ENCODE measurements at places on chromosomes 3 and 15.

GRCh38 chr3:119261055-119261454 lies 20.4 kb upstream of the B4GALT4 start:
- DNase-seq = no peak

DNA sequence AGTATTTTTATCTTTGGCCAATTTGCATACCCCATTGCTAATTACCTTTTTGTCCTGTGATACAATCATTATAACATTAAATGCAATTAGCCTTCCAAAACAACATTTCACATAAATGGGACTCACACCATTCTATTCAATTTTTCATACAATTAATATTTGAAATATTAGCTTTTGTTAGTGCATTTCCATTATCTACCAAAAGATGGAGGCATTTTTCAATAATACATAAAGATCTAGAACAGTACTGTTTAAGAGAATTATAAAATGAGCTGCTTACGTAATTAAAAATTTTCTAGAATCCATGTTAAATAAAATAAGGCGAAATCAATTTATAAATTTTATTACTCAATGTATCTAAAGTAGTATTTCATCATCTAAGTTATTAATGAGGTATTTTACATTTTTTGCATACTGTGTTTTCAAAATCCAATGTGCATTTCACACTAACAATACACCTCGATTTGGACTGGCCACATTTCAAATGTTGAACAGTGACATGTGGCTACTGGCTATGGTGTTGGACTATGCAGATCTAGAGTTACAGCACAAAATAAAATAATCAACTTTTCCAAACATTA lies 74.3 kb downstream of the TJP1 start:
- no peak for DNase-seq

- DNase-seq = no peak
Measured at GRCh38 chr3:156542101-156543042, 12.5 kb downstream of the SSR3 start.

GRCh38 chr3:42660131-42660715 lies 6.7 kb downstream of the ZBTB47 start:
- no peak for DNase-seq

GRCh38 chr3:41346698-41347270 lies 147.5 kb downstream of the CTNNB1 start:
- no peak for DNase-seq

DNA sequence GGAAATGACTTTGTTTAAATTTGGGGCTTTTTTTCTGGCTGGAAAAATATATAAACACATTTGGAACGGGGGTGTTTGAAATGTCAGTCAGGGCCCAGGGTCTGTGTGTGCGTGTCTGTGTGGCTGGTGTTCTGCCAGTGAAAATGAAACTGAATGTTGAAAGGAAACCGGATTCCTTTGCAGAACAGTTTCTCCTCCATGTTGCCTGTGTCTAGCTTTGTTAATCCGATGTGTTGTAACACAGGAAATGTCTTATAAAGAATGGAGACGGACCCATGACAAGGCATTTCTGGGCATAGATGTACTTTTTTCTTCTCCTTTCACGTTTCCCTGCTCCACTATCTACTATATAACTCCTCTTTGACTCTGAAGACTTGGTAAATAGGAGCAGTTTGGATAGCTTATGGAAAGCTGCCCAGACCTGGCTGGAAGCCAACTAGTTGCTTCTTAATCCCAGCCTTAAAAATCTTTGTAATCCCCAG lies 2.8 kb downstream of the SQOR start:
- peak; percentile 60 for DNase-seq

DNA sequence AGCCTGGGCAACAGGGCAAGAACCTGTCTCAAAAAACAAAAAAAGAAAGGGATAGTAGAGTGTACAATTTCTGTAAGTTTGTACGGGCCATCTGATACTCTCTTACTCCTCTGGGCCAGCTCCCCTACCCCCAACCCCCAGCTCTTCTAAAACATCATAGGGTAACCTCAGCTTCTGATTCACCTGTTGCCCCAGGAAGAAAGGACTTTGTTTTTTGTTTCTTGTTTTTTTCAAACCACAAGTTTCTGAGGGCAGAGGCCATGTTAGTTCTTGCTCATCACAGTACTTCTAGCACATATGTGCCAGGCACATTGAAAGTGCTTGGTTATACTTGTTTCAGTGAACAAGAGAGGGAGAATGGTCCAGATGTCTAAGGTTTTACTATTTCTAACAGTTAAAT lies 20.2 kb downstream of the ATOSA start:
- peak; percentile 32 for DNase-seq

DNA sequence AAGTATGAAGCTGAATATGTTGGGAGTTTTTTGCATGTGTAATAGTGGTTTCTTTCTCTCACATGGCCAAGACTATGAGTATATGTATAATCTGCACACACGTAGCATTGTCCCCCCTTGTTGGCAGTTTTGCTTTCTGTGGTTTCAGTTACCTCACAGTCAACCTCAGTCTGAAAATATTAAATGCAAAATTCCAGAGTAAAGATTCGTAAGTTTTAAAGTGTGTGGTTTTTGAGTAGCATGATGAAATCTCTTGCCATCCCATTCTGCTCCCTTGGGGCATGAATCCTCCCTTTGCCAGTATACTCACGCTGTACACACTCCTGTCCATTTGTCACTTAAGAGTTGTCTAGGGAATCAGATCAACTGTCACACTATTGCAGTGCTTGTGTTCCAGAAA lies 742.0 kb upstream of the CCDC54 start:
- no peak for DNase-seq

DNA sequence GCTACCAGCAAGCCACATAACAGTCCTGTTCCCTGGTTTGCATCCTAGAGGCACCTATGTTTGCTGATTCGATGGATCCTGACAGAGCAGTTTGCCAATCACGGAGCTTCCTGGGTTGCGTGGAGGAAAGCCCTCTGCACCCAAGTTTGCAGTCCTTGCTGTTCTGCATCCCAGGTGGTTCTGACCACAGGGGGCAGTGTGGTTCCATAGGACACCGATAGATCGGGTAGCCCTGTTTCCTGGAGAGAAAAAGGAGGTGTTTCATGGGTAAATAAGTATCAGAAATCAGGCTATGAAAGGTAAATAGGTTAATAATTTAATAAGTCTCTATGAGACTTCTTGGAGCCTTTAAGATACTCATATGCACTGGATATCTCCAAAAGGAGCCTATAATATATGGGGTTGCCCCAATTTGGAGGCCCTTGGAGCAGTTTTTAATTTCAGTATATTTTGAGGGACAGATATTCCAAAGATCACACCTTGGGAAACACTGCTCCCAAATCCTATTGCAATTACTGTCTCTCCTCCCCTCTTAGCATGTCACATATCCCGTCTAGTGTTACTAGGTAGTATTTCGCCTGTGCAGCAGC lies 194.6 kb upstream of the TPM1 start:
- peak; percentile 53 for DNase-seq

Measured in stimulated activated CD4-positive, alpha-beta T cell treated with anti-CD3 and anti-CD28 coated beads, Interleukin-1b, Interleukin-23, amount 100 ng/mL, for 48 hours (primary cell).